ENCODE measurements at places on chromosomes 7 and 10.

DNA sequence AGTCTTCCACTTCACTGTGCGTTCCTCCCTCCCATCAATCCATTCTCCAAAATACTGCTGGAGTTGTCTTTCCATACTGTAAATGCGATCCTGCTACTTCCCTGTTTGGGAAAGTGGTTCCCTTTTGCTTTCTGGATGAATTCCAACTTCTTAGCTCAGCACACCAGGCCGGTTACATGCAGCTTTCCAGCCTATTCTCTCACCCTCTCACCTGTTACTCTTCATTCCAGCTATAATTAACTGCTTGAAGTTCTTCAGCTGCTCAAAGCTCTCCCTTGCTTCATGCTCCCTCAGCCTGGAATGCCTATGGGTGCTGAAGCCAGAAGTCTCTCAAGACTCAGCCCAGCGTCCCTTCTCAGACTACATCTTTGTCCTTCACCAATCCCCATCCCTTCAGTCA, 6.0 kb upstream of the ZNRF2 start:
- DNase-seq: no peak

DNA sequence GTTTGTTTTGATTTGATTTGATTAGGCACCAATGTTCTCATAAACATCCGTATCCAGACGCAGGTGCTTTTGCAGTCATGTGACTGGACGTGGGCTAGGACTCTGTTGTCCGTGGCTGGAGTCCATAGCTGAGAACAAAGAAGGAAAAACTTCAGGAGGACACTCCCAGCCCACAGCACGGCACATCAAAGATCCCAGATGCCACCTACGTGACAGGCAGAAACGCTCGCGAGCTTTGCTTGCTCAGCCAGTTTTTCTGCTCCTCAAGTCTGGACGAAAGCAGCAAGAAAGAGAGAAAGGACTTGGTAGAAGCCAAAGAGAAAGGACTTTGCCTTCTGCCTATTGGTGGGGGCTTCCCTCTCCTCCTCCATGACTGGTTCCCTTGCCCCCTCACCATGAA, 6.9 kb upstream of the ZKSCAN1 start:
- DNase-seq: no peak

- no peak for DNase-seq
Observed at GRCh38 chr10:49260644-49261296, 38.2 kb upstream of the C10orf71 start.

- DNase-seq: no peak
Observed at GRCh38 chr10:117461766-117462423, 80.7 kb upstream of the EMX2 start.

GRCh38 chr10:84563868-84564267, 235.5 kb downstream of the CCSER2 start:
- DNase-seq: no peak

GRCh38 chr10:95988702-95989101, 54.7 kb upstream of the CCNJ start:
- DNase-seq: no peak

GRCh38 chr10:71468363-71469094, 71.8 kb downstream of the CDH23 start:
- DNase-seq: no peak

DNA sequence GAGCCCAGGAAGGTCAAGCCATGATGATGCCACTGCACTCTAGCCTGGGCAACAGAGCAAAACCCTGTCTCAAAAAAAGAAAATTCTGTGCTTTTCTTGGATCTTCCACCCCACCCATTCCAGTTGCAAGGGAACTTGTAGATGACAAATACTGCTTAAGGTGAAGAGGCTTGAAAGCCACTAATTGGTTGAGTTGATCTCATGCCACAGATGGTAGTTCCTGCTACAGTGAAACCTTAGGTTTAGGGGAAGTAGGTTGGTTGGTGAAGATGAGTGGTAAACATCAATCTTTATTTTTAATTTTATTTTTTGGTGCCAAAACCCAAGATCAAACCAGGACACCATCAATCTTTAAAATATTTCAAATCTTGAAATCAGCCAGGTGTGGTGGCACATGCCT, 2.9 kb upstream of the GDI2 start:
- peak; percentile 71 for DNase-seq

GRCh38 chr7:30188811-30189210, 54.0 kb downstream of the MTURN start:
- no peak for DNase-seq

GRCh38 chr7:136971776-136972175, 103.3 kb downstream of the CHRM2 start:
- DNase-seq: no peak

- no peak for DNase-seq
Observed at GRCh38 chr7:100880645-100881044, 5.7 kb downstream of the SRRT start.

- DNase-seq: no peak
Observed at GRCh38 chr10:33900596-33900995, 566.1 kb upstream of the NRP1 start.

DNA sequence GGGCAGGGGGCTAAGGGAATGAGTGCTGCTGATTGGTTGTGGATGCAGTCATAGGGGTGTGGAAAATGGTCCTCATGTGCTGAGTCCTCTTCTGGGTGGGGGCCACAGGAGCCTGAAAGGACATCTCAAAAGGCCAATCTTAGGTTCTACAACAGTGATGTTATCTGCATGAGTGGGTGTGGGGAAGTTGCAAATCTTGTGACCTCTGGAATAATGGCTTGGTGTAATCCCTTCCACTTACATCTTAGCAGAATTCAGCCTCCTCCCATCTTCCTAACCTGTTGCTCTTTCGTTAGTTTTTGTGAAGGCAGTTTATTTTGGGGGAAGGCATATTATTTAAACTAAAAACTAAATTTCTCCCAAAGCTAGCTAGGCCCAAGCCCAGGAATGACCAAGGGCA, 42.0 kb upstream of the OIT3 start:
- DNase-seq: no peak

All from naive B cell (primary cell).